ENCODE measurements at places on chromosomes 11 and 22. TPM values are rescaled to one million over a fixed set of nuclear protein-coding genes. Genes with fewer than 3 reads are reported as not detected.
A peak's percentile ranks its signal among the peaks of the same experiment; 100 is the strongest.

GRCh38 chr22:29457730-29458129, 19.3 kb downstream of the RFPL1 start:
- no peak for DNase-seq

GRCh38 chr11:17498058-17498457, 21.4 kb upstream of the ABCC8 start:
- DNase-seq: no peak

- peak; percentile 73 for DNase-seq
Measured at GRCh38 chr22:20080445-20080775, 369 bp downstream of the DGCR8 start.

Gene UBQLN3
- 0.15 TPM for total RNA-seq

Gene OR52H1
- total RNA-seq: not detected

DNA sequence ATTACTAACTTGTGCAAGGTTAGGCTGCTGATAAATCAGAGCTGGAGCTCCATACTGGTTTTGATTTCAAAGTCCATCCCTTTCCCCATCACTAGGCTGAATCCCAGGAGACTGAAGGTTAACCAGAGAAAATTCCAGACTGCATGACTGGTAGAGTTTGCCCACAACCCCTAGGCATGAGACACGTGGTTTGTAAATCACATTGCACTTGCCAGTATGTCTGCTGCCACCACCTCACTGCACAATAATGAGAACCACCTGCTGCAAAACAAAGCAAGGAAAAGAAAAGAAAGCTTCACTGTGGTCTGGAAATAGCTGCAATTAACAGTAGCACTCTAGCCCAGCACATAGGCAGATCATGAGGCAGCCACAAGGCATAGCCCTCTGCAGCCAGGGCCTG, 67.6 kb upstream of the NTM start:
- no peak for DNase-seq
